ENCODE measurements at places on chromosomes 2 and 18. TPM values are rescaled to one million over a fixed set of nuclear protein-coding genes. Genes with fewer than 3 reads are reported as not detected.

GRCh38 chr2:203484266-203485112 is 50.6 kb downstream of the RAPH1 start:
- no peaks in the 10 kb centered on the region for H3K27me3 ChIP-seq
- H3K27ac ChIP-seq, result no peak overlapping the region
- no peak overlapping the region for H3K4me3 ChIP-seq
- H3K36me3 ChIP-seq, result no peaks in the 10 kb centered on the region
- no peaks in the 10 kb centered on the region for H3K4me1 ChIP-seq

DNA sequence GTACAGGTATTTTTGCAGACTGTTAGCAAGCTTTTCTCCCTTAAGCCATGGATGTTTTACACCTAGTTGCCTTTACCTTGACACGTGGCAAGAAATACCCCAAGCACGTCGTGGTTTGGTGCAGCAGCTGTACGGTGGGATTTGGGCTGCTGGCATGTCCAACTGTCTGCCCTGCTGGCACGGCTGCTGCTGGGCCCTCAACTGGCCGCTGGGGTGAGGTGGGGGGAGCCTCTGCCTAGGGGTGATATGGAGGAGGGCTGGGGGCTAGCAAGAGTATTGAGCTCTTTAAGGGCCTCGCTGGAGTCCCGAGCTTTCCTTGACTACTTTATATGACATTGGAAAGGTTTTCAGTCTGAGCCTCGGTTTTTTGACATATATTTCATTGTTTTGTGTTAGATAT is 41.6 kb downstream of the LPIN1 start:
- H3K36me3 ChIP-seq, result no peaks in the 10 kb centered on the region
- no peaks in the 10 kb centered on the region for H3K27me3 ChIP-seq
- DNase-seq, result no peak
- H3K4me3 ChIP-seq, result no peak overlapping the region
- no peak overlapping the region for H3K27ac ChIP-seq

DNA sequence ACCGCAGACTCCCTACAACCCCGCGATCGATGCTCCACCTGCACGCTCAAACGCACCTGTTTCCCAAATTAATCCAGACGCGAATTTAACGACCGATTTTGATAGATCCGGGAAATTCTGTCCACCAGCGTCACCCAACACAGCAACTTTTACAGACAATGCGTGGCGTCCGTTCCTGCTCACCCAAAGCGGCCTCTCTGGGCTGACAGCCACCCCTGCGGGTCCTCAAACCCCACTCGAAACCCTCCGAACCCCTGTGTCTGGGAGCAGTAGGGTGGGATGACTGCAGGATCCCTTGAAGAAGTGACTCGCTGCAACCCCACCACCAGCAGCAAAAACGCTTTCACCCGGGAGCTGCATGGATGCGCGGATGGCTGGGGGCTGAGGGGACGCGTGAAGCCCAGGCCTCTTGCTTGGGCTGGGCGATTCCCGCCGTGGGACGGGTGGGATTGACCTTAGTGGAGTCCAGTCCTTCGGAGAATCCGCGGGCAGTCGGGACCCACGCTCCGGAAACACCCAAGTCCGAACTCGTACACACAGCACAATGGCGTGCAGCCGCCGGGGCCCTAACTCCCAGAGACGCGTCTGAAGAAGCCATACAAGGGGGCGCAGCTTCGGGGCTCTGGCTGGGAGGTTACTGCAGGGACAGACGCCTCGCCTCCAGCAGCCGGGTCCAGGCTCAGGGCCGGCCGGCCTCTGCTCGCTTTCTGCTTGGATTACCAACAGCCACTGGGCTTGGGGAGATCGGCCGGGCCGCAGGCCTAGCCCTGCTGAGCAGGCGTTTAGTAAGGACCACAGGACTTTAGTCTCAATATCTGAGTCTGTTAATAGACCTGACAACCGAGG is 31.1 kb upstream of the ATP6V1B1 start:
- H3K4me3 ChIP-seq, result no peak overlapping the region
- H3K36me3 ChIP-seq, result no peaks in the 10 kb centered on the region
- DNase-seq, result no peak

GRCh38 chr2:19109518-19109917 is 248.9 kb downstream of the OSR1 start:
- H3K4me1 ChIP-seq, result no peaks in the 10 kb centered on the region
- no peaks in the 10 kb centered on the region for H3K36me3 ChIP-seq
- no peak overlapping the region for H3K27ac ChIP-seq
- no peak overlapping the region for H3K4me3 ChIP-seq

DNA sequence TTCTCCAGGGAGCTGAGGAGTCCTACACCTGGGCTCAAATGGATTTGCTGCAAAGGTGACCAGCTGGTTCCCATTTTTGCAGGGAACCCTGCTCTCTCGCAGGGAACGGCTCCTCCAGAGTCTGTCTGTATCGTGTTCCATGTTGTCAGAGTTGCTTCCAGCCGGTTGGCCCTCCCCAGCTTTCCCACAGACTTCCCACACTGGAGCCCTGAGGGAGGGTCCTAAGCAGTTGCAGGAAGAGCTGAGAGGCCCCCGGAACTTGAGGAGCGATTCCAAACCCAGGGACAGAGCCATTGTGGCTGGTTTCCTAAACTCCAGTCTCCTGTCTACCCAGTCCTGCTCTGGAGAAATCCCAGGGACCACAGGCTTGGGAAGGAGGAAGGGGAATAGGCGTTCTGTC is 121.7 kb upstream of the PPP1CB start:
- H3K27ac ChIP-seq, result peak overlapping the region; percentile 90
- DNase-seq, result peak; percentile 12
- H3K36me3 ChIP-seq, result no peaks in the 10 kb centered on the region
- H3K27me3 ChIP-seq, result no peaks in the 10 kb centered on the region

- DNase-seq, result no peak
- H3K4me3 ChIP-seq, result no peak overlapping the region
- no peaks in the 10 kb centered on the region for H3K27me3 ChIP-seq
- no peaks in the 10 kb centered on the region for H3K36me3 ChIP-seq
- H3K4me1 ChIP-seq, result no peaks in the 10 kb centered on the region
These were observed 147.8 kb downstream of the TMEM18 start for GRCh38 chr2:529424-529823.

DNA sequence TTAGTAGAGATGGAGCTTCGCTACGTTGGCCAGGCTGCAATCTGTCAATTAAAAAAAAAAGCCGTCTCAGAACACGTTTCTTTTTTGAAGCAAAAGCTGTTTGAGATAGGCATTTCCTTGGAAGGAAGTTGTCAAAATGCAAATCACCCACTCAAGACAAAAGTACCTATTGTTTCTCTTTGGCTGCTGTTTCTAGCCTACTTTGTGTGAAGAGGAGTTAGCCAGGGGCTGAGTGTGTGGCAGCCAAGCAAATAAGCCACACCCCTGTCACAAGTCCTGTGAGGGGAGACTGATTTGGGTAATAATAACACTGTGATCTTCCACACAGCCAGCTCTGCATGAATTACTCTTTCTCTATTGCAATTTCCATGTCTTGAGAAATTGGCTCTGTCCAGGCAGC is 47.4 kb upstream of the CDCA7 start:
- H3K36me3 ChIP-seq, result no peaks in the 10 kb centered on the region
- H3K4me3 ChIP-seq, result no peak overlapping the region
- no peak for DNase-seq
- H3K4me1 ChIP-seq, result no peaks in the 10 kb centered on the region
- H3K27ac ChIP-seq, result no peak overlapping the region
- H3K27me3 ChIP-seq, result no peaks in the 10 kb centered on the region

DNA sequence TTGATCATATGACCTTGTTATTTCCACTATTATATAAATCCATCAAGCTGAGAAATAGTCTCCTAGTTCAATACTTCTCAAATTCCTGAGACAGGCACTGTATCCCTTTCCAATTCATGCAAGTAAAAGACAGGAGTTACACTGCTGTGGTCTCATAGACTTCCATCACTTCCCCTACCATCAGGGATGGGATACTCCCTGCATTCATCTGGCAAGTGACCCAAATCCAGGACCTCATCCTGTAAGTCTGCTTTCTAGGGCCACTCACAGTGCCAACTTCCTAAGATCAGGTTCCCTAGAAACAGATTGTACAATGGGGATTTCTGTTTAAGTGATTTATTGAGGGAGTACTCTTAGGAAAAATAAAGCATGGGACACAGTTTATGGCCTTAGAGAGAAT is 424.0 kb upstream of the CDH7 start:
- no peaks in the 10 kb centered on the region for H3K4me1 ChIP-seq
- H3K27me3 ChIP-seq, result no peaks in the 10 kb centered on the region
- no peak for DNase-seq
- H3K4me3 ChIP-seq, result no peak overlapping the region
- no peaks in the 10 kb centered on the region for H3K36me3 ChIP-seq

DNA sequence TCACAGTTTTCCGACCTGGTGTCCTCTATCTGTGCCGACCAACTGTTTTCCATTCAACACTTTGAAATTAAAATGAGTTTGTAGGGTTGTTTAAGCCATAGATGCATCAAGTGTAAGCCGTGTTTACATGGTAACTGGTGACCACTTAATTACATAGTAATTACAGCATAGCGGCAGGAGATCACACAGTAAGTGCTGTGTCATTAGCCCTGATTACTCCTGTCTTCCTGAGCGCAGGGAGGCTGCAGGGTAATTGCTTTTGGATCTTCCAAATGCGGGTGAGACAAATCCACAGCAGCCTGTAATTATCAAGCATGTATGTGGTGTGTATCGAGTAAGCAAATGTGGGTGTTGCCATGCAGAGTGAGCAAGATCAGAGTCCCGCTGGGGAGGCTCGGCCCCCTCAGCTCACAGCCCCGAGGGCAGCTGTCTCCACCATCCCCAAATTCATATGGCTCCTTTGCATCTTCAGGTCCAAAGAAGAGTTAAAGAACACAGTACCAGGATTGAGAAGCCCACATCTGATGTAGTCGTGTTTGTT is 71.5 kb upstream of the HDAC4 start:
- no peaks in the 10 kb centered on the region for H3K36me3 ChIP-seq
- DNase-seq, result no peak
- H3K4me3 ChIP-seq, result no peak overlapping the region
- H3K27ac ChIP-seq, result no peak overlapping the region

DNA sequence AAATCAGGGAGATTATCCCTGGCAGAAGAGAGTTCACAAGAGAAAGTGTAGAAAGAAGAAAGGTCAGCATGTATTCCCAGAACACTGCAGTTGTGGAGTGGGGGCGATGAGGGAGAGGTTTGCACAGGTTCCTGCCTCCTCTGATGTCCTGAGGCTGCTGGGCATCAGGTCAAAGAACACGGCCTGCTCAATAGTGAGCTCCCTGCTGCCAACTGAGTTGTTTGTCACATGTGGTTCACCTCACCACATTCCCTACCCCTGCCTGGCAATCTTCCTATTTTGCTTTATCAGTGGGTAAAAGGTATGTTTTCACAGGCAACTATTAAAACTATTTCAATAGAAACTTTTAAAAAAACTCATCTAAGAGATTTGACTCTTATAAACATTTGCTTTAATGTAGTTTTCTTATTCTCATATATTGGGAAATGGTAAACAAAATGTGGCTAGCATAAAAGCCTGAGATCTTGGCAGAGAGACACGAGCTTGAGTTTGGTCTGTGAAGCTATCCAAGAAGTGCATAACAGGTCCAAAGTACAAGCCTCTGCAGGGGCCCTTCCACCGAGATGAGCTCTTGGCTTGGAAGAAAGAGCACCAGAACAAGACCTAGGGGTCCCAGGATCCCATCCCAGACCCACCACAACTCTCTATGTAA is 123.9 kb upstream of the SRD5A2 start:
- no peaks in the 10 kb centered on the region for H3K27me3 ChIP-seq
- no peaks in the 10 kb centered on the region for H3K36me3 ChIP-seq
- H3K27ac ChIP-seq, result no peak overlapping the region
- H3K4me3 ChIP-seq, result no peak overlapping the region
- no peaks in the 10 kb centered on the region for H3K4me1 ChIP-seq

- H3K36me3 ChIP-seq, result no peaks in the 10 kb centered on the region
- no peaks in the 10 kb centered on the region for H3K27me3 ChIP-seq
These were observed 155.4 kb downstream of the SLC4A3 start for GRCh38 chr2:219782737-219783348.

DNA sequence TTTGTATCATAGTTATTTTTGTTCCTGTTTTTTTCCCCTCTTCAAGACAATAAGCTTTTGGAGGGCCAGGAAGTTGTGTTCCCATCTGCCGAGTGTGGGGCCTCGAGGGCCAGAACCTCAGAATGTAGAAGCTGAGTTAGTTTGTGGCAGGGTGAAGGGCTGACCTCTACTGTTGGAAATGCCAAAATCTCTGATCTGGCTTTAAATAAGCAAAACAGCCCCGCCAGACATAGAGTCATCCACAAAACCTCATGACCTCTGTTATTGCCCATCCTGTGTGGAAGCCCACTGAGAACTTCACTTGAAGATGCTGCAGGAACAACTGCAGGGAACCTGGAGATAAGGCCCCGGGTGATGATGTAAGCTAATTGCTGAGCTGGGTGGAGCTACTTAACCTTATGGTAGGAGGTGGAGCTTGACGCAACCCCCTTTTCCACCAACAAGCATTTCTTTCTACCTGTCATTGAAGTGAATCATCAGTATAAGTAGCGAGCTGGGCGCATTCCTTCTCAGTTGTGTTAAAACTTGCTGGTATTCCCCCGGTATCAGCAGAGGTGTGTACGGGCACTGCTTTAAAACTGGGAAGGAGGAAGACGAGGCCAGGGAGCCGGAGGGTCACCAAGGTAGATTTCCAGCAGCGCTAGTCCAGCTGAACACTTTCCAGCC is 177.2 kb downstream of the NEDD4L start:
- peak overlapping the region; percentile 64 for H3K27ac ChIP-seq
- H3K4me1 ChIP-seq, result no peaks in the 10 kb centered on the region
- DNase-seq, result no peak
- H3K27me3 ChIP-seq, result no peaks in the 10 kb centered on the region
- no peaks in the 10 kb centered on the region for H3K36me3 ChIP-seq

DNA sequence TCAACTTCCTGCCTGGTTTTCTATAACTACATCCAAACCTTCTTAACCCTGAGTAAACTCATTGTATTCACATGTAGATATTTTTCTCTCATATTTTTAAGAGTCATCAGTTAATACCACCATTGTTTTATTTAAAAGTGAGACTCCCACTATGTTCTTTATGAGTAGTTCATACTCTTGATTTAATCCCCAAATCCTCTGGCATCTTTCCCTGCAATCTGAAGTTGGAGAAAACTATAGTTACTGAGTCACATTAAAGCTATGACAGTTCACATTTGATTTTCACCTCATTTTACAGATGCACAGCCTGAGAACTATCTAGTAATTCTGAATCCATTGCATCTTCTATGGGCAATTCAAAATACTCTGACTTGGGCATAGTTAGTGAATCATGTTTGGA is 1358.7 kb upstream of the NRXN1 start:
- H3K27ac ChIP-seq, result no peak overlapping the region
- H3K4me1 ChIP-seq, result no peaks in the 10 kb centered on the region
- H3K4me3 ChIP-seq, result no peak overlapping the region
- DNase-seq, result no peak
- no peaks in the 10 kb centered on the region for H3K27me3 ChIP-seq
- no peaks in the 10 kb centered on the region for H3K36me3 ChIP-seq

GRCh38 chr2:25446122-25446521 is 104.4 kb upstream of the DNMT3A start:
- H3K36me3 ChIP-seq, result no peaks in the 10 kb centered on the region
- H3K27me3 ChIP-seq, result no peaks in the 10 kb centered on the region
- no peak overlapping the region for H3K4me3 ChIP-seq
- no peak overlapping the region for H3K27ac ChIP-seq
- H3K4me1 ChIP-seq, result no peaks in the 10 kb centered on the region

OTX1 gene
- total RNA-seq, result not detected

CCDC68 gene
- total RNA-seq, result 26.3 TPM

CNDP1 gene
- total RNA-seq, result 1.0 TPM

CYP27A1 gene
- total RNA-seq, result 5.4 TPM

CLEC4F gene
- total RNA-seq, result 2.6 TPM

Measured in uterus (tissue), 4 donors.